ENCODE measurements at places on chromosomes 1 and 21.

DNA sequence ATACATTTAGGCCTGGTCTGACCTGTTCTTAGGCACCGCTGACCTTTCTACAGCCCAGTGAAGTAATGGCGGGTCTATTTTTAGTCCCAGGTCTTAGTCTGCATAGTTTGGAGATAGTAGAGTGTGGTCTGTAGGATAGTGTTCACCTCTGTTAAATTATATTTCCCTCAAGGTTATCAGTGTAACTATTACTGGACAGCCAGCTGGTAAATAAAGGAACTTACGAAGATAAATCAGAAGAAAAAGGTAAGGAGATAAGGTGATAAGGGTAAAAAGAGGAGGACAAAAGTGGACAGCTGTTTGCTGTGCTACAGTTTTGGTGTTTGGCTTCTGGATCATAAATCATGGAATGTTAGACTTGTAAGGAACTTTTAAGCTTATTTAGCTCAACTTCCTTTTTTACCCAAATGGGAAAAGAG lies 8.7 kb downstream of the XPR1 start:
- DNase-seq: no peak

DNA sequence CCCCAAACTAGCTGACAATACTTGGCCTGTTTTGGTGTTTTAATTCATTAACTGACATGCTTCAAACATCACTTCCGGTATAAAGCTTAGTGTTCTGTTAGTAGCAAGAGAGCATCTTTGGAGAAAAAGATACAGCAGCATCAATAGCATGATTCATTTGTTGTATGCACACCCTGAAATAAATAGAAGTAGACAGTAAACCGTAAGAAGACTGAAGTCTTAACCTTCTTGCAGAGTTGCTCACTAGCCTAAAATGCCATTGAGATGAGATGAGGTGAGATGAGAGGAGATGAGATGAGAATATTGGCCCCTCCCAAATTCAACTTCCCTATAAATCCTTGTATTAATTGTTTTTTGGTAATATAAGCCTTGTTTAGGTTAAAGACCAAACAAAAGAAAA lies 108.8 kb downstream of the TNFSF18 start:
- no peak for DNase-seq

- DNase-seq: peak; percentile 3
These were observed 192.5 kb upstream of the ZRANB2 start for GRCh38 chr1:71273334-71273733.

GRCh38 chr1:20148571-20149500 lies 9.7 kb downstream of the PLA2G2F start:
- no peak for DNase-seq

DNA sequence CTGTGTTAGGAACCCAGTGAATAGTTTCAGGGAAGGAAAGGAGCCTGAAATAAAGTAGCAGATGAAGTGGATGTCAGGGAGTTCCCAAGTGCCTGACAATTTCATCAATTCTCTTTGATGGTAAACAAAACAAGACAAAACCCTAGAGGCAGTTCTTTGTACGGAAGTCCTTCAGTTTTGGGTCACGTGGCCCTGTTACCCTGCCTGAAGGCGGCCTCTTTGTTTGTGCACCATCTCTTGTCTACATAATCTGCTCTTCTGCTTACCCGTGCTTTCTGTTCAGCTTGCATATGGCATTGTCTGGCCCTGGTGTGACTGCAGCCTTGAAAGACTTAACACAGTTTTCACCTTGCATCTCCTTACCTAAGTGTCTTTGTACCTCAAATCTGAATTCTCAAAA lies 166.7 kb upstream of the DUSP10 start:
- no peak for DNase-seq

- DNase-seq: no peak
These were observed 50.4 kb upstream of the SOD1 start for GRCh38 chr21:31609081-31609480.

GRCh38 chr1:147225193-147225730 lies at the start of gene FMO5:
Gene FMO5, minus strand, starts transcription at chr1:147225339. Its CDS starts 310 bp downstream, at chr1:147225029.
- peak; percentile 54 for DNase-seq
